ENCODE measurements at places on chromosomes 6 and 20.

GRCh38 chr6:37826993-37827392 is 7.5 kb downstream of the ZFAND3 start:
- DNase-seq: no peak

DNA sequence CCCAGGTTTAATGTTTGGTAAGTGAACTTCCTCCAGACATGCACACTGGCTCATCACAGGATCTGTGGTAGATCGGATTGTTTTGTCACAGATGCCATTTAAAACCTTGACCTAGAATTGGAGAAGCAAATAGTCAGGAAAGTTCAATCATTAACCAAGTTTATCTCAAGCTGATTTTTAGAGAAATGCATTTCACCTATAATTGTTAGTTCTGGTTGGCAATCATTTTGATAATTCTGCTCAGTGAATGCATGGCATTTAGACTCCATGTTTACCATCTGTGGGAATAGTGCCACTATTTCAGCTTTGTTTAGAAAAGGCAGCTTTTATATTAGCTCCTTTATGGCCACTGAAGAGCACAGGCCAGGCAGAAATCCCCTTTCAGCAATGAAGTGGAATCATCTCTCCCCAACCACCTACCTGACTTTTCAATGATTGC is 73.9 kb upstream of the IPCEF1 start:
- no peak for DNase-seq

DNA sequence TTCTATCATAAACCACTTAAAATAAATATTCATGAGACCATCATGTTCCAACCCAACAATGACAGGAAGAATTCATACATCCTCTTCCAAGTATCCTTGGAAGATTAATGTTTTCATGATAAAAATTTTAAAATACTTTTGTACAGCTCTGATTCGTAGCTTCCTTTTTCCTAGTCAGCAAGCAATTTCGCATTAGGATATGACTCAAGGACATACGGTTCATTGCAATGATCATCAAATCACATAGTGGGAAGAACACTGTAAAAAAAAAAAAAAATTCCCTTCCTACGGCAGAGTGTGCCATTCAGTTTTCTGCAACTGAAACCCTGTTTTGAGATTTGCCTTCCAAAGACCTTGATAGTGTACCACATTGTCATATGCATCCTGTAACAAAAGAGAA is 35.3 kb upstream of the GFOD1 start:
- no peak for DNase-seq

GRCh38 chr6:16741112-16742016 is 19.9 kb downstream of the ATXN1 start:
- no peak for DNase-seq

GRCh38 chr6:140174524-140174923 is 800.1 kb upstream of the CITED2 start:
- no peak for DNase-seq

- DNase-seq: no peak
These were observed 90.7 kb downstream of the CDC5L start for GRCh38 chr6:44478158-44478557.

DNA sequence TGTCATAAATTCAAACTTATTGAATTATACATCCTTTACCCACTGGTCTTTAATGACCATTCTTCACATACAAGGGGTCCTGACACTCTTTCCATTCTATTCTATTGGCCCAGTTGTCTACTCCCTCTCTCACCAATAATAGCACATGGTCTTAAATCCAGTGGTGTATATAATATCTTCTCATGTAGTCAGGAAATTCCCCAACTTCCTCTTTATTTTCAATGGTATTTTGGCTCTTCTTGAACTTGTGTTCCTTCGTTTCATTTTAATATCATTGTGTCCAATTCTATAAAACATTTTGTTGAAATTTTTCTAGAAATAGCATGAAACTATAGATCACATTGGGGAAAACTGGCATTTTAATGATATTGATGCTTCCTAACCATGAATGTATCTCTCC is 36.8 kb downstream of the PSMB9 start:
- DNase-seq: no peak

GRCh38 chr20:63742381-63743024 is 2.9 kb downstream of the SLC2A4RG start:
- DNase-seq: no peak

GRCh38 chr6:84657486-84657885 is 106.9 kb downstream of the TBX18 start:
- no peak for DNase-seq
